ENCODE measurements at places on chromosomes 5 and 9.

DNA sequence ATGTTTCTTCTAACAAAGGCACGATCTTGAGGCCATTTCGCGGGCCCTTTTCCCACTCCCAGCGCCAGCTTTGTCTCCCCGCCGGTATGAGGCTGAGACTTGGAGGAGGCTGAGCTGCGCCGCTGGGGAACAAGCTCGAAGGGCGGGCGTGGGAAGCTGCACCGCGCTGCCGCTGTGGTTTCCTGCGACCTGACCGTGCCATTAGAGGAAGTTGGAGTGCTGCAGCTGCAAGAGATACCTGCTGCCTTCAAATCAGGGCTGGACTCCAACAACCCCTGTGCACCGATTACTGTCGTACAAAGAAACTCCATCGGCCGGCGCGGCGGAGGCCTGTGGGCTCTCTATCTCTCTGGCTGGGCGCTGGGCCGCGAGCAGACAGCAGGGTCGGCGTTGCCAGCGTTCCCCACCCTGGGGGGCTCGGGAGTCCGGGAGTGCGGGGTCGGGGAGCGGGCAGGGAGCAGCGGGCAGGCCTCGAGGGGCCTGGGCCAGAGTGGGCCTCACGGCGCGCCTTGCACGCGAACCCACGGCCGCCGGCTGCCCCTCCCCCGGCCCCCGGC is 1.3 kb upstream of the ERBIN start:
- no peak for DNase-seq

- no peak for DNase-seq
These were observed 803.5 kb downstream of the TLE1 start for GRCh38 chr9:80885894-80886293.

DNA sequence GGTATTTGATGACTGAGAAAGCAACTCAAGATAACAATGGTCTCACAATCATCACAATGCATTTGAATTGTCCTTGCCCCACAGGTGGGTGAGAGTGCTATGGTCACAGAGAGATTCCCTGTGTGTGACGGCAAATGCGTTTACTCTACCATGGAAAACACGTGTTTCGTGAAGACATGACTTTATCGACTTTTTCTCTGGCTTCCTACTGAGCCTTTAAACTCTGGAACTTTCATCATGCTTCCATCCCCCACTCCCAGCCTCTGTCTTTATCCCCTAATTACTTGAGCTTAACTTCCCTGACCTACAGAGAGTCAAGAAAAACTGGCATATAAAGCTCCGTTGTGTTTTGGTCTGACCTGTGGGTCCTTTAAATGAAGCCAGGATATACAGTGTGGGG is 414.1 kb upstream of the CLINT1 start:
- DNase-seq = peak; percentile 39

DNA sequence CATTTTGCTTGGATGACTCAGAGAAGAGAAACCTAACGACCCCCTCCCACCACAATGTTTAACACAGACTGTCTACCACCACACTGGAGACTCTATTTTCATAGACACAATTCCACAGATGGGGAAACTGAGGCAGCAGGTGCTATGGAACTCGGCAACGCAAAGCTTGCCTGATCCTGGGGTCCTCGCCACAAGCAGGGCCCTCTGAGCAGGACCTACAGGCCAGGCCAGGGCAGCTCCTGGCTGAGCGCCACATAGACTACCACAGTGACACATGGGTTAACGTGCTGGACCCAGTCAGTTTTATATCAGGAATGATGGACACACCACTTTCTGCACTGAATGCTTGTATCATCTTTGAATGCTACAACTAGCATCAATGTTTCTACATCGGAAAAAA is 11.8 kb downstream of the IPPK start:
- DNase-seq = no peak
